ENCODE measurements at places on chromosomes 1 and 21.

- DNase-seq = no peak
Measured at GRCh38 chr1:30856260-30856790, 52.2 kb downstream of the SDC3 start.

GRCh38 chr1:24931468-24932231, 1.6 kb upstream of the RUNX3 start:
- DNase-seq = peak; percentile 45

DNA sequence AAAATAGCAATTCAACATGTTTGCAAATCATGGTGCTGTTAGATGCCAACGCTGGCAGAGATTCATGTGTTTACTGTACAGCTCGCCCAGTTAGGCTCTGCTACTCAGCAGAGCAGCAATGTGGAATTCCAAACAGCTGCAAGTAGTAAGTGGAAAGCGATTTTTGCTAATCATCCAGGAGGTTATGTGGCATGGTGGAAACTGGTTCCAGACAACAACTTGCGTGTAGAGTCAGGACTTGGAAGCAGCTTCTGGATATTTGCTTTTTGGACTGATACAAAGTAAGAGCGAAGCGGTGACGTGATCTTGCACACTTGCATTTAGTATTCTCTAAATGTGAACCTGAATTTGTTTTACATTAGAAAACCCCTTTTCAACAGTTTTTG, 27.1 kb upstream of the HHAT start:
- no peak for DNase-seq

GRCh38 chr1:114347431-114348209, 163.4 kb downstream of the TRIM33 start:
- DNase-seq = peak; percentile 10

DNA sequence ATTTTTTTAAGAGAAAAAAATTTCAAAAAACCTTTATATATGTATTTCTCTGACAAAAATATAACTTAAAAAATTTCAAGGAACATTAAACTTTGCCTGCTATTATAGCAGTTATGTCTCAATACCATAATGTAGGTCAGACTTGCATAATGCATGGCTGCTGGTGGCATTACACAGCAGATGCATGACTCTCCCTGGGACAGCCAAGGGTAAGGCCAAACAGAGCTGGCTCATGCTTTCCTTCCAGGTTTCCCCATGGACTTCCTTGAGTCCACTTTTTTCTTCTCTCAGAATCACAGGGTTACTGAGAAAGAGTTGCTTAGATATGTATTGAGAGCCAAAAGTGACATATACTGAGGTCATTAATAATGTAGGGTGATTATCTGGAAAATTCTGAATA, 43.7 kb downstream of the RHOU start:
- no peak for DNase-seq

DNA sequence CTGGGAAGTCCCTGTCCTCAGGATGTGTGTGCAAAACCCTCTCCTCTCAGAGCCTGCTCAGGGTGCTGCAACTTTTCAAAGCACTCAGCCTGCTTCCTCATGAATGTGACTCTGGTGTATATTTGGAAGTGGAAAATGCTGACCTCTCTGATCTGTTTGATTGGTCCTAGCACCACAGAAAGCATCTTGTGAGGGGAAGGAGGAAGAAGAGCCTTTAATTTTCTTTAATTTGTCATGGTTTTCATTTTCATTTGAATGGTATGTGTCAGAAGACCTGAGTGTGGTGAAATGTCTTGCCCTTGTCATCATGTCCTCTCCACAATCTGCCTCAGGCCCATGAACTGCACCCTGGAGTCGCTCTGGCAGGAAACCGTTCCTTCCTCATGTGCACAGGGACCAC, 383.5 kb downstream of the NTNG1 start:
- DNase-seq = no peak

- DNase-seq = no peak
Measured at GRCh38 chr21:42102991-42103390, 31.9 kb downstream of the UMODL1 start.

- DNase-seq = no peak
Measured at GRCh38 chr1:108089477-108089876, 110.7 kb downstream of the SLC25A24 start.

- peak; percentile 41 for DNase-seq
Measured at GRCh38 chr1:116559304-116559761, 11.5 kb downstream of the CD58 start.

DNA sequence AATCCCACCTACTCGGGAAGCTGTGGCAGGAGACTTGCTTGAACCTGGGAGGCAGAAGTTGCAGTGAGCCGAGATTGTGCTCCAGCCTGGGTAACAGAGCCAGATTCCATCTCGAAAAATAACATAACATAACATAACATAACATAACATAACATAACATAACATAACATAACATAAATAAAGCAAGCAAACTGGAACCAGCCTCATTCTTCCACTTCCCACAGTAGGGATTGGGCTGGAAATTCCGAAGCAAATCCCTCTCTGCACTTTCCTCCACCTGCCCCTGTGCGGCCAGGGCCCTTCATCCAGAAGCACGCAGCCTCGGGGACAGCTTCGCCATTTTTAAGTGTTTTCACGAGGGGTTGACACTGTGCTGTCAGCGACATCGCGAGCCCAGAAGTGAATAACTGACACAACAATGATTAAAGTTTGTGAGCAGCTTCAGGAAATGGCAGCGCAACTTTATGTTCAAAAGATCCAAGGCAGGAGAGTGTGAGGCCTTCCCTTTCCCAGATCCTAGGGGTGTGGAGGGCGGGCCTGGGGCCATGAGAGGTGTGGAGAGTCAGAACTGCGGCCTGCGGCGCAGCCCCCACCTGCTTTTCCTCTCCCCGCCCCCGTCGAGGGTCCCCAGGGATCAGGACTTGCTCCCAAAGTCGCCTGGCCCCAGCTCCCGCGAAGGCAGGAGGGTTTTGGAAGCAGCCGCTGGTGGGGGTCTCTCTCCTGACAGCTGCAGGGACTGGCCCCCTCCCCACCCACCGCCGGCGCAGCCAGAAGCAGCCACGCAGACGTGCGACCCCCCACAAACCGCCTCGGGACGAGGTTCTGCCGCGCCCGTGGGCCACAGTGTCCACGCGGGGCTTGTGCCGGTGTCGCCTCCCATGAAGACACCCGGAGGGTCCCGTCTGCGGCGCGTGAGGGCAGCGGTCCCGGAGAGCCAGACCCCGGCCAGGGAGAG, 651 bp upstream of the GABRD start:
- no peak for DNase-seq

DNA sequence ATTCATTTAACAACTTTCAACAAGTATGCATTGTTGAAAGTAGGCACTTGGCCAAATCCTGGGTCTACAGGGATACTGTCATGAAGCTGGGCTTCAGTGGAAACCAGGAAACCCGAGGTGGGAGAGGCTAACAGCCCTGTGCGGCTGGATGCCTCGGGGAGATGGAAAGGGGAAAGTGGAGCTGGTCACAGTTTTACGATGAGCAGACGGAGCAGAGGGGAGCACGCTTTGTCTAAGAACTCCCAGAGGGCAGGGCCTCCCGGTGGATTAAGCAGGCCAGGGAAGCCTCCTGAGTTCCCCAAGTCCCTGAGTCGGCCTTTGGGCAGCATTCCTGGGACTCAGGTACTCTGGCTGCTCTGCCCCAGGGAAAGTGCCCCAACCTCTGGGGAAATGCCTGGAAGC, 23.8 kb downstream of the STUM start:
- DNase-seq = no peak

GRCh38 chr21:37829447-37829846, 86.8 kb downstream of the KCNJ6 start:
- no peak for DNase-seq

GRCh38 chr1:39195166-39196111, 9.1 kb upstream of the MACF1 start:
- DNase-seq = no peak

GRCh38 chr1:41381692-41382479, 20.7 kb downstream of the FOXO6 start:
- DNase-seq = peak; percentile 54

DNA sequence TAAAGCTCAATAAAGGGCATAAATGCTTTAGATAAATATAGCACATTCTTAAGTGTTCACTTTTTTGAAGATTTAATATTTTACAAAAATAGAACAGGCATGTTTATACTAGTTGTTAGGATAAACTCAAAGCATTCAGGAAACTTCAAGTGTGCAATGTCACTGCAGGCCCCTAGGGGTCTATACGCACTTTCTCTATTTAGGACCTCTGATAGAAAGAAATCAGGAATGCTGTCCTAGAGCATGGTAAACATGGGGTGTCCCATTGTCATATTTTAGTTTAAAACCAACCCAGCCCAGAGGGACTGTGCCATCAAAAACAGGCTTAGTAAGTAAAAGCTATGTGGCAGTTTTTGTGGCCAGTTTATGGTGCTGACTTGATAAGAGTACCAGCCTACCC, 102.2 kb downstream of the BARHL2 start:
- DNase-seq = no peak

GRCh38 chr1:84939151-84939550, 46.1 kb upstream of the LPAR3 start:
- no peak for DNase-seq

- DNase-seq = no peak
Measured at GRCh38 chr1:57377339-57378139, 46.3 kb downstream of the DAB1 start.

DNA sequence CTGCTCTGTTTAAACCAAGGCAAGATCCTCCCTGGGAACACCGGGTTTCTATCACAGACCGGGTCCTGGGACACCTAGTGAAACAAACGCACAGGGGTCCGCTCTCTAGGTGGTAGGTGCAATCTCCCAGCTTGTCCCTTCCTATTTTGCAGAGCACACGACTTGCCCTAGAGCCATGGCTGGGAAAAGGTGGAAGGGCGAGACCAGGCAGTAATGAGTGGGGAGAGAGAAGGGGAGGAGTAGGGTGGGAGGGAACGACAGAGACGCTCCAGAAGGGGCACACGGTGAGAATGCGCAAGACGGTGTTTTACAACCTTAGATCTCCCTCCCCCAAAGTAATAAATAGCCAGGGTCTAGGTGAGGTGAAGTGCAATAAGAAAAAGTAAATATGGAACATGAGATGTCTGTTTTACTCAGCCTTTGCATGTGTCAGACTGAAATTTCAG, 9.3 kb upstream of the ARHGAP29 start:
- DNase-seq = no peak

DNA sequence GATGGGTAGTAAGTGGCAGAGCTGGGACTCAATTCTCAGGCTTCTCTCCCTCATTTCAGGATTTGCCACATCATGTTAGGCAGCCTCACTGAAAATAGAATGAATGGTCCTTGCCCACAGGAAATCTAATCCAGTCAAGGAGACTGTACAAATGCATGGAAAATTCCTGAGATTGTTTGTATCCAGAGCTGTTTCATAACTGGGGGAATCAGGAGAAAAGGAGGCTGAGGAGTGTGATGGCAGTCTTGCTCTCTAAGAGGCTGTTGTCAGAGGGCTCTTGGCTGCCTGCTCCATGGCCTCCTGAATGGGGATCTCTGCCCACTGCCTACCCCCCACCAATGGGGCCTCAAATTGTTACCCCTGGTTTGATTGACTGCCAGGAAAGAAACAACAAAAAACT, 141.9 kb upstream of the TNR start:
- DNase-seq = no peak

DNA sequence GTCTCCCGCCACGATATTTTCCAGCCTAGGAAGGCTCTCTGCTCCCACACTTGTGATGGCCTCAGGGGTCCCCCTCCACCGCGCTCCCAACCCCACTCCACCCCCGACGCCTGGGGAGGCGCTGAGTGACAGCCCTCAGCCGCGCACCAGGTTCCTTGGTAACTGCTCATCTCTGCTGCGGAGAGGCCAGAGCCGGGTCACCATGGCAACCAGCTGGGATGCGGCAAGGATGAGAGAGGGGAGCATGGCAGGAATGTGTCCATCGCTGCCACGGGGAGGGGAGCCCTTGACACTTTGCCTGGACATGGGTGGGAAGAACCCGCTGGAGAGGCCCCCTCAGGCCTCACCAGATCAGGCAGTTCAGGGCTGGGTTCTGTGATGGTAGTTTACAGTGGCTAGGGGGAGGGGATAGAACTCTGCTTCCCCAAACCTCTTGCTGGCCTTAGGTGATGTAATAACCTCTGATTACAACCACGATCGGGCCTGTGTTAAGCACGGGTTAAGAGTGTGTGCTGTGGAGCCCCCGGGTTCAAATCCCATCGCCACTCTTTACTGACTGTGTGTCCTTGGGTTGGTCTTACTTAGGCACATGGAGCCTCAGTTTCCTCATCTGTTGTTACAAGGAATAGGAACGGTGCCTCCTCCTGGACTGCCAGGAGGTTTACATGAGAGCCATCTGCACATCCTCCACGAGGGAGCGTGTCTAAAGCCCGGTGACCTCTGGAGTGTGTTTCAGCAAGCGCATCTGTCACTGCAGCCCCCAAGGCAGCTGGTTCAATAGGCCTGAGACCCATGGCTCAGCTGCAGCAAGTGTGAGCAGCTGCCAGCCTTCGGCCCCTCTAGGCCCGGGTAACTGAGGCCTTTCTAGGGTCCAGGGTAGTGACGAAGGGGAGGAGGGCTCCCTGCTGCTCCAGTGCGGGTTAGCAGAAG, 6.3 kb downstream of the KIF17 start:
- no peak for DNase-seq

DNA sequence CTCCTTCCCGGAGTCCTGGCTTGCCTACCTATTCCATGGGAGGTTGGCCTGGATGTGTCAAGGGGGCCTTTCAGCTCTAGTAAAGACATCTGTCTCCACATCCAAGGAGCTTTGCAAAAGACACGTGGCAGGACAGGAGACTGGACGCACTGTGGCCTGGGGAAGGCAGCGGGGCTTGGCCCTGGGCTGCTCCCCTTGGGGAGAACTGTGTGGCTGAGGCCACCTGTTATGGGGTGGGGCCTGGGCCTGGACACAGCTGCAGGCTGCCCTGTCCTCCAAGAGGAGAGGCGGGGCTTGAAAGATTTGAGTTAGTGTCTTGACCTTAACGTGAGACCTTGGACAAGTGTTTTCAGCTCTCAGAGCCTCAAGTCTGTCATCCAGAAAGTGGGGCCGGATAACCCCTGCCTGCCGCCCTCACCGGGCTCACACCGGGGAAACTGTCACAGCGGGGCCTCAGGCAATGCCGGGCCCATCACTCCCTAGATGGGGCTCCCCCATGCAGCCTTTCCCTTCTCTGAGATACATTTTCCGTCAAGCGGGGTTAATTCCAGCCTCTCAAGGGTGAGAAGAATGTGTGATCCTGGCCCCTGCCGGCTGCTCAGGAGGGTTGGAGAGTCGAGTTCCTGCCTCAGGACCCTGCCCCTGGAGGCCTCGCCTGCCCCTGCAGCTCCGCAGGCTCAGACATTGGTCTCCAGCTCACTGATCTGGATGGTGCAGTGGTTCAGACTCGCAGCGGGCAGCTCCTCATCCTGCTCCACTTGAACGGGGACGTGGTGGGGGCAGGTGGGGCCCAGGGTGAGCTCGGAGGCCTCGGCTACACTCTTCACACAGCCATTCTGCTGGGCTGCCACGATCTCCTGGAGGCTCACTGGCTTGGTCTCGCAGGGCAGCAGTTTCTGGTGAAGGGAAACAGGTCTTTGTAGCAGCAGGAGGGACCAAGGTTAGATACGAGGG, 25.6 kb downstream of the PODN start:
- no peak for DNase-seq

DNA sequence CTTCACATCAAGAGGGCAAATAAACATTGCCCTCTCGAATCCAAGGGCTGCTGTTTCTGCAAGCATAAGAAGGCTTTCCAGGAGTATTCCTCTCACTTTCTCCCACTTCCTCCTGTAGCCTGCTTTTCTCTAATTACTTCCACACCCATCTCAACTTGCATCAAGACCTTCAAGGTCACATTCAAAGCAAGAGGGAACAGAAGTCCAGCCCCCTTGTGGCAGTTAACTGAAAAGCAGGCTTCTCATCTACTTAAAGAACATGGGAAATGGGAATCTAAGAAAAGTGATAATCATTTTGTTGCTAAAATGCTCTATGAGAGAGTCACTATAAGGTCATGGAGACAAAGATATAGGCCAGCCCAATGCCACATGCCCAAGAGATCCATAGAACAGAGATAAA, 874.4 kb downstream of the KCNT2 start:
- peak; percentile 11 for DNase-seq

GRCh38 chr1:29397981-29398380, 161.7 kb downstream of the PTPRU start:
- no peak for DNase-seq
